ENCODE measurements at places on chromosomes 7 and 10.

DNA sequence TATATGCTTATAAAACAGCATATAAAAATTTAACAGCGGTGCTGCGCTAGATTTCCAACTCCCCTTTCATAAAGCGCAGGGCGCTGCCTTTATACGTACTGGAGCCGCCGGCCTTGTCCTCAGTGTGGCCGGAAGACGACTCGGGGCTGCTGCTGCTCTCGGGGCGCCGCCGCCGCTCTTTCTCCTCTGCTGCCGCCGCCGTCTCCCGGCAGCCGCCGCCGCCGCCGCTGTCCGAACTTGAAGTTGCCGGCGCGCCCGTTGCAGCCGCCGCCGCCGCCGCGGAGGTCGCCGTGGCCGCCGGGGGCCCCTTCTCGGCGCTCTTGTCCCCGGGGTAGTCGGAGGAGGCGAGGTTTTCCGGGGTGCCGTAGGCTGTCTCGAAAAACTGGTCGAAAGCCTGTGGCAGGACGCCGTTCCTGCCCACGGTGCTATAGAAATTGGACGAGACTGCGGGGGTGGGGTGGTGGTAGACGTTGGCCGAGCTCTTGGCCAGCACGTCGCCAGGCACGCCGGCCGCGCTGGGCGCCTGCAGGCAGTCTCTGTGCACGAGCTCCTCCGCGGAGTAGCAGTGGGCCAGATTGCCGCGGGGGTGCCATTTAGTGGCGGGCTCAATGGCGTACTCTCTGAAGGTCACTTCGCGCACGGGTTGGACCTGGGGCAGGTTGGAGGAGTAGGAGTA is 557 bp downstream of the HOXA11 start:
- DNase-seq, result no peak

DNA sequence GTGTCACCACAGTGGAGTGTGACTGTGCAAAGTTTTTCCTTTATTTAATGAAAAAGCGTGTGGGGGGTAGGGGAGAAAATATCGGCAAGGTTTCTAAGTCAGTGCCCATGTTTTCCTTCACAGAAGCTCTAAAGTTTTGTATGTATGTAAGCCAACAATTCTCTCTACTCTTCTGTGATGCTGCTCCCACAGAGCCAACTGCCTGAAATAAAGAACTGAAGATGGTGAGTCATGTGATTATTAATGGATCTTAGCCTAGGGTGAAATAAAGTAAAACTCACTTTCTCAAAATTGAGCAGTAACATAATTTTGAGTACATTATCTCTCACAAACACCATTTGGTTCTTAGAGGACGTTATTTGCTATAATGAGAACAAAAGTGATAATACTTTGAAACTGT is 143.7 kb downstream of the ELMO1 start:
- no peak for DNase-seq

GRCh38 chr7:87209295-87209924 is 10.1 kb downstream of the TMEM243 start:
- DNase-seq, result no peak

GRCh38 chr7:101602484-101603241 is 26.4 kb downstream of the MYL10 start:
- DNase-seq, result peak; percentile 7

- no peak for DNase-seq
Observed at GRCh38 chr7:37112876-37113275, 335.8 kb downstream of the ELMO1 start.

- DNase-seq, result no peak
Observed at GRCh38 chr10:52653263-52653909, 119.2 kb downstream of the MBL2 start.

GRCh38 chr10:4195213-4195612 is 410.2 kb upstream of the KLF6 start:
- no peak for DNase-seq

DNA sequence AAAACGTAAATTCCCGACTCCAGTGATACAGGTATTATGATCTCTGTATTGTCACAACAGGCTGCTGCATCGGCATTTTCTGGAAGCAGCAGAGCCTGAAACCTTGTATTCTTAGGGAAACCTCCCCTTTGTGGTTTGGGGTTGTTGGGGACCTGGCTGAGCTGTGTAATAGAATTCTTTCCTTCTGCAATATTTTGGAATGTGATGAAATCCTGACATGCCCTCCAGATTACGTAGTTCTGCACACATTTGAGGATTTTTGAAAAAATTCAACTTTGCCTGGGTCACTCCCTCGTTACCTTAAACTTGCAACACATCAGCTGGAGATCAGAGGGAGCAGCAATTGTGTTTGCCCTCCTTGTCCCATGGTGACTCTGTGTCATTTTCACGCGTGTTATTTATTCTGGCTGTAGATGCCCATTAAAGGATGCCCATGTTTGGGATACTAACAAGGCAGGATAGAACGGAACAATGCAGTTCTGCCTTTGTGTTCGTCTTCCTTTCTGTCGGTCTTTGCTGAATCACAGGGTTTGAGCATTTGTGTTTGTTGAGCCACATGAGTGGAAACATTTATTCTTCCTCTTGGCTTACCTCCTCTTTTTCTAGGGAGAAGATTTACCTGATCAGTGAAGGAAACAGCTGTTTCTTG is 181.7 kb downstream of the TCF7L2 start:
- DNase-seq, result no peak

GRCh38 chr7:157474685-157475084 is 137.9 kb downstream of the DNAJB6 start:
- no peak for DNase-seq

DNA sequence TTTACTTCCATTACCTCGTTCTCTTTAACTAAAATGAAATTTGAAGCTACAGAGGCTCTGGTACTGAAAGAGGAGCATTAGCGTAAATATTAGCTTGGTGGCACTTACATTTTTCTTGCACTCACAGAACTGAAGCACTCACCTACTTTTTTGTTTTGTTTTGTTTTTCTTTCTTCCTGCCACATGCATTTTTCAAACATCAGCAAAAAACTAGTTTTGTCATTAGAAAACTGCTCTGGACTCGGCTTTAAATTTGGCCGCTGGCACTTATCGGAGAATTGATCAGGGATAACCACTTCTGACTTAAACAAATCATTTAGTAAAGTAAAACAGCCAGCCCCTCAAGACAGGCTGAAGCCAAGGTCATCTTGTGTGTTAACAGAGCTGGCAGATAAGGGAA is 216.3 kb downstream of the SFMBT2 start:
- DNase-seq, result no peak

GRCh38 chr7:42046483-42046882 is 190.5 kb downstream of the GLI3 start:
- no peak for DNase-seq

DNA sequence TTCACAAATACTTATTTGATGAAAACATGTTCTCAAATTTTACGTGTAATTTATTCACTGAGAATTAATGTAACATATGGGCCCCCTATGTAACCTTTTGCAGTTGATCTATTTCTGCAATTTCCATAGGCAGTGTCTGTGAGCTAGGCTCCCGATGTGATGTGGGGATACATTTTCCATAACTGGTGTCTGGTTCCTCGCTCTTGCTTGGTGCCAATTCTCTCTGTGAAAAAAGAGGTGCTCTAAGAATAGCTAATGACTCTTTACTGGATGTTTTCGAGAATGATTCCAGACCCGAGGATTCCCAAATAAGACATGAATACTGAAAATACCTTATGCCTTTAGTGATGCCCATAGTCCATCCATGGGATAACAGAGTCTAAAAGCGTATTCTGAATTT is 286.7 kb upstream of the FZD8 start:
- DNase-seq, result no peak

GRCh38 chr10:37549054-37549453 is 308.4 kb downstream of the ZNF248 start:
- DNase-seq, result no peak

GRCh38 chr7:108503112-108504026 is 22.6 kb downstream of the PNPLA8 start:
- DNase-seq, result no peak

- no peak for DNase-seq
Observed at GRCh38 chr10:114623661-114624294, 34.3 kb downstream of the ABLIM1 start.

Measured in NCI-H187 (cell line).